ENCODE measurements at places on chromosomes 4 and X.

GRCh38 chr4:58653251-58653650 is 1543.1 kb upstream of the IGFBP7 start:
- DNase-seq = no peak

GRCh38 chr4:37648084-37648817 is 37.9 kb downstream of the RELL1 start:
- no peak for DNase-seq

DNA sequence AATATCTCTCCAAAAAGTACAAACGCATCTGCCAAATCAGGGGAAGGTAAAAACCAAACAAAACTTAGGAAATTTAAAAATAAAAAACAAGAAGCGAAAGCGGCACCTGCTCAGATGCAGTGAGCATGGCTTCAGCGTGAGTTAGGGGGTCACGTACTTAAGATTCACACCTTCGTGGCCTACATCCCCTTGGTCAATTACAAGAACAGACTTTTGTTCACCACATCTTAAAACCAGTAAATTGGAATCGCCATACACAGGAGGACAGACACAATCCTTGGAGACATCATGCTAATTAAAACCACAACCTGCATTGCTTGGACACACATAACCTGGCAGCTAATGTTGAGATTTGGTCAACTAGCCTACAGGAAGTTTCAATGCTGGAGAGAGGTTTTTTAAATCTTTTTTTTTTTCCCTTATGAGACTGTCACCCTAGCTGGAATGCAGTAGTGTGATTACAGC is 12.5 kb upstream of the SEL1L3 start:
- no peak for DNase-seq

DNA sequence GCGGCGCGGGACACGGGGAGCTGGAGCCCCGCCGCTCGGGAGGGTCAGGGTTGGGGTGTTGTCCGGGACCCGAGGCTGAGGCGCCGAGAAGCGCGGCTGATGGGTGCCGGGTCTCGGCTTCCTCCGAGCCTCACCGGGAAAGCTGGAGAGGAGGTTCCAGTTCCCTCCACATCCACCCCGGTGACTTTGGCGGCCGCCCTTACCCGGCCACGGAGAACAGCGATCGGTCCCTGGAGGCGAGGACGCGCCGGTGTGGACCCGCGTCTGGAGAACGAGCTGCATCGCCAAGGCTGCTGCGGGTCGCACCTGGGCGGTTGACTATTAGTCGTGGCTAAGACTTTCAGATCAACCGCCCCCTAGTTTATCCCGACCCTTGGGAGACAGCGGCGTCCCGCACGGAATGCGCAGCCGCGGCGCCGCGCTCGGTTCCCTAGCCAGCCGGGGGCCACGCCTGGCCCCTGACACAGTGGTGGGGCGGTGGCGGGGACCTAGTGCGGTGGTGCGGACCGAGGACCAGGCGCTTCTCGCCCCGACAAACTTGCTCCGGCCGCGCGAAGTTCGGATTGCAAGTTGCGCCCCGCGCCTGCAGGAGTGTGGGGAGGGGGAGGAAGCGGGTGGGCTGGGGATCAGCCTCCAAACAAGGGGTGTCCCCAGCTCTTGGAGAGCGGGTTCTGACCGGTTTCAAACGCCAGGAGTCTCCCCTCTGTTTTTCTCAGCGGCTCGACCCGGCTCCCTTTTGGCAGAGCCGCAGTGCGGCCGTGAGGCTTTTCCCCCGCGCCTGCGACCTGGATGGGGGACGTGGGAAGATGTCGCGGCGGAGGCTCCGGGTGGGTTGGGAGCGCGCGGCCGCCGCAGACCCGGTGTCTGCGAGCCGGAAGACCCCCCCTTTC is 568 bp downstream of the FHDC1 start:
- DNase-seq = no peak

- DNase-seq = no peak
Measured at GRCh38 chrX:54193085-54193821, 10.2 kb upstream of the FAM120C start.

GRCh38 chrX:7076245-7076661 is 71.3 kb upstream of the STS start:
- no peak for DNase-seq

DNA sequence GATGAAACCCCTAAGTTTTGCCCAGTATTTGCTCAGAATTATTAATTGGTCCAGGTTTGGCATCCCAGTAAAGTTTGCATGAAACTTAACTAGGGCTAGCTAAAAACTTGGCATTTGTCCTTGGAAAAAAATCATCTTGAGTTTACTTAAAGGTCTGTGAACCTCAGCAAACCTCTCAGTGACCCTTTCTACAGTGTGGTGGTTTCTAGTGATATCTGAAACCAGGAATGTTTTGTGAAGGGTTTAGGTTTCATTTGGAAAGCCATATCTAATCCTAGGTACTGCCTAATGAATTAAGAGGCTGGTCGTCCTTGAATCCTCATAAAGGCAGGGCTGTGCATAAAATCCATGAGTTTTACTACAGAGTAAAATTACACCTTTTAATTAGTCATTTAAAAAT is 218.5 kb upstream of the ANKRD50 start:
- no peak for DNase-seq

DNA sequence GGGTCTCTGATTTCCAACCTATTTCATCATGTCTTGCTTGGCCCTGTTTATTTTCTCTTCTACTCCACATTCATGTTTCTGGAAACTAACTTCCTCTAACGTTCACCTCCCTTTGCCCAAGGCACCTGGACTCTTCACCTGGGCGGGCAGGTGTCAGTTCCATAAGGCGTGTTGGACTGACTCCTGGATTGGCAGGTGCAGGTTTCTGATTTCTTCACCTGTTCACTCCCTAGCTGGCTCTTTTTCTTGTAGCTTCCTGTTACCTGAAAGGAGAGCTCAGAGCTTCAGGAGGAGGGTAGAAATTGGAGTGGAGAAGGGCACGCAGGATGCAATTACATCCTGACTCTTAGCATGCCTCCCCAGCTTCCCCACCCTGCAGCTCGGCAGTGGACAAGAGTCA is 350.8 kb upstream of the KLF3 start:
- no peak for DNase-seq

DNA sequence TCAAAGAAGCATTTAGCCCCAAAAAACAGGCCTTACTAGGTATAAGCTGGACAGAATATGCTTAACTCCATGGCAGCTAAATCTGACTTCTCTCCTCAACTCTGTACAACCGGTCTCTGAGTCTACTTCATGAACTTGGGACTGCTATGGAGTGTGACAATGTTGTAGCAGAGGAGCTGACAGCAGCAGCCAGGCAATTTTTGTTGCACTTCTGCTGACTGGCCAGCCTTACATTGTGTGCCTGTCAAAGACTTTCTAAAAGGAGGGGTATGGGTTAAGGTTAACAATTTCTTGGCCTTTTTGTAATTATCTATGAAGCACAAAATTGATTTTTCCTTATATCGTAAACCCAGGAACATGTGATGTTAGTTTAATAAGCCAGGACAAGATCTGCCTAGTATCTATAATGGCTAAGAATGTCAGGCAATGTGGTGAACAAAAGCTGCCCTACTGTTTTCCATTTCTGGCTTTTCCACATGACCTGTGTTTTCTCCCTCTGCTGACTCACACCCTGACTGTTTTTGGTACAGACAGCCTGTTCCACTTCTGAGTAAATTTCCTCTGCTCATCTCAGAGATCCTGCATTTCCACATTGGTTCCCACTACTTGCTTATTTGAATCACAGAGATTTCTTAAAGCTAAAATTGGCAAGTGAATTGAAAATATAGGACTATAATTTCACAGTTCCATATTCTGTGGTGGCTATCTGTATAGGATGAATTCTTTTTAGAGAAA is 9.3 kb downstream of the NOX1 start:
- DNase-seq = no peak
